Frontal cortex (tissue), 4 donors: ENCODE measurements at places on chromosomes 5 and 9. TPM values are rescaled to one million over a fixed set of nuclear protein-coding genes. Genes with fewer than 3 reads are reported as not detected.

GRCh38 chr9:37986771-37987258 lies 82.2 kb downstream of the SHB start:
- DNase-seq, result no peak

- no peak for DNase-seq
These were observed 15.1 kb downstream of the ANGPTL2 start for GRCh38 chr9:127107171-127107928.

GRCh38 chr9:104950838-104951237 lies 22.9 kb upstream of the ABCA1 start:
- no peak for DNase-seq

CATSPER3 gene
- total RNA-seq, result 0.82 TPM

- no peak for DNase-seq
These were observed 103.5 kb downstream of the STARD4 start for GRCh38 chr5:111408817-111409216.

SARDH gene
- 1.6 TPM for total RNA-seq

FGF18 gene
- 0.82 TPM for total RNA-seq

DNA sequence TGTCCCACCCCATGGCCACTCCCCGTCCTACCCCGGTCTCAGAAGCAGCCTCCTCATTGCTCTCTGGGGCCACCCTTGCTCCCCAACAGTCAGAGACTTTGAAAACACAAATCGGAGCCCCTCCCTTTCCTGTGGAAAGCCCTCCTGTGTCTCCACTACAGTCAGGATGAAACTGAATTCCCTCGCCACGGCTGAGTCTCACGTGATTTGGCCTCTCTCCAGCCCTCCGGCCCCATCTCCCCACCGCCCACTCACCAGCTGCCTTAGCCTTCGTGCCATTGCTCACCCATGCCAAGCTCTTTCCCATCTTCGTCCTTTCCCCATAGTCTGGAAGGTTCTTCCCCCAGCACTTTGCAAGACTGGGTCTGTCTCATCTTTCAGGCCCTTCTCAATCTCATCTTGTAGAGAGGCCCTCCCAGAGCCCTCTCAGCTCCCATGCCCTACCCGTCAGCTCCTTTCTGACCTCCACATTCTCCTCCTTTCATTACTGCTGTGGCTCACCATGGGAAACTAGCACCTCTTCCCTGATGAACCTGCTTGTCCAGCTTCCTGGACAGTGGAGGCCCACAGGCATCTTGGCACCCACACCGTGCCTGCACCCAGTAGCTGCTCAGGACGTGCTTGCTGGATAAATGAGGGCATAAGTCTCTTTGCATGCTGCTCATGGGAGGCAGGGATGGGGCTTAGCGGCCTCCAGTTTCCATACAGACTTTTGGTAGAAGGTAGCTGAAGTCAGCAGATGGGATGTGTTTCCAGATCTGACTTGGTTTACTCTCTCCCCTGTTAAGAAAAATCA lies 126.4 kb upstream of the COL5A1 start:
- DNase-seq, result no peak

DNA sequence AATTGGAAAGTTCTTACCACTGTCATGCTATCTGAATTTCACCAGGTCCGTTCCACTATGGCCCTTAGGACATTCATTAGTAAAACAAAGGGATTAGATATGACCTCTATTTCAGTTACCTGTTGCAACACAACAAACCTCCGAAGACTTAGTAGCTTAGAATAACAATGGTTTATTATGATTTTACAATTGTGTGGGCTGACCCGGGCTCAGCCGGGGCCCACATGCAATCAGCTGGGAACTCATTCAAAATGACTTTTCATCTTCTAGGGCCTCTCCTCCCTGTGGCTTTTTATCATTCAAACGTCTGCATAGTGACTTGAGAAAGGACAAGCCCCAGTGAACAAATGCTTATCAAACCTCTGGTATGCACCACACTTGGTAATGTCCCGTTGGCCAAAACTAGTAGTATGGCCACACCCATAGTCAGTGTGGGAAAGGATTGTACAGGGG lies 2.3 kb upstream of the FBXW11 start:
- DNase-seq, result no peak

ERMP1 gene
- 13.9 TPM for total RNA-seq
